ENCODE measurements at places on chromosomes 3 and 15.

- H3K36me3 ChIP-seq, result no peaks in the 10 kb centered on the region
- no peak for DNase-seq
- H3K27ac ChIP-seq, result no peak overlapping the region
- no peaks in the 10 kb centered on the region for H3K27me3 ChIP-seq
- H3K4me3 ChIP-seq, result no peak overlapping the region
These were observed 44.1 kb downstream of the STARD5 start for GRCh38 chr15:81279621-81280485.

GRCh38 chr3:53970661-53971060, 79.0 kb upstream of the SELENOK start:
- no peak for DNase-seq
- no peaks in the 10 kb centered on the region for H3K36me3 ChIP-seq
- H3K4me1 ChIP-seq, result no peaks in the 10 kb centered on the region
- no peaks in the 10 kb centered on the region for H3K27me3 ChIP-seq

GRCh38 chr3:187744169-187745151, 808 bp downstream of the BCL6 start:
- no peaks in the 10 kb centered on the region for H3K36me3 ChIP-seq
- H3K27ac ChIP-seq, result peak overlapping the region; percentile 99
- H3K4me3 ChIP-seq, result peak overlapping the region; percentile 69
- peaks cover 17% of the 10 kb centered on the region for H3K4me1 ChIP-seq
- no peaks in the 10 kb centered on the region for H3K27me3 ChIP-seq

GRCh38 chr15:91196768-91197167, 96.7 kb downstream of the SV2B start:
- H3K4me3 ChIP-seq, result no peak overlapping the region
- no peak overlapping the region for H3K27ac ChIP-seq
- H3K27me3 ChIP-seq, result no peaks in the 10 kb centered on the region
- H3K36me3 ChIP-seq, result no peaks in the 10 kb centered on the region
- DNase-seq, result no peak
- H3K4me1 ChIP-seq, result no peaks in the 10 kb centered on the region

- no peaks in the 10 kb centered on the region for H3K36me3 ChIP-seq
- H3K4me1 ChIP-seq, result no peaks in the 10 kb centered on the region
- no peaks in the 10 kb centered on the region for H3K27me3 ChIP-seq
- no peak overlapping the region for H3K4me3 ChIP-seq
- DNase-seq, result no peak
- H3K27ac ChIP-seq, result no peak overlapping the region
These were observed 474.7 kb downstream of the IL5RA start for GRCh38 chr3:2635511-2635910.

DNA sequence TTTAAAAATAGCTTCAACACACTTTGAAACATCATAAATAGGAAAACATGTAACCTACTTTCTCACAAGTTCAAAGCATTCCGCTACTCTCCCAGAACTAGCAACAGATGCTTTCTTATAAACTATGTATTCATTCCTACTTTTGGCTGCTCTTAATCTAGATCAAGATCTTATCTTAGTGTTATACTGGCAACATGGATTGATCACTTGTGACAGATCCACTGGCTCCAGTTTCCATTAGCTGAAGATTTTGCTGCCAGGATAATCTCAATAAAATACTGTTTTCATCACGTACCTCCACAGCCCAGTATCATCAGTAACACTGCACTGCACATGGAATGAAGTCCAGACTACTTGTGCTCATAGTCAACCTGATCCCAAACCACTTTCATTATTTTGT, 491.7 kb upstream of the AGTR1 start:
- H3K27me3 ChIP-seq, result no peaks in the 10 kb centered on the region
- H3K4me3 ChIP-seq, result no peak overlapping the region
- no peak overlapping the region for H3K27ac ChIP-seq
- H3K36me3 ChIP-seq, result no peaks in the 10 kb centered on the region
- no peaks in the 10 kb centered on the region for H3K4me1 ChIP-seq

DNA sequence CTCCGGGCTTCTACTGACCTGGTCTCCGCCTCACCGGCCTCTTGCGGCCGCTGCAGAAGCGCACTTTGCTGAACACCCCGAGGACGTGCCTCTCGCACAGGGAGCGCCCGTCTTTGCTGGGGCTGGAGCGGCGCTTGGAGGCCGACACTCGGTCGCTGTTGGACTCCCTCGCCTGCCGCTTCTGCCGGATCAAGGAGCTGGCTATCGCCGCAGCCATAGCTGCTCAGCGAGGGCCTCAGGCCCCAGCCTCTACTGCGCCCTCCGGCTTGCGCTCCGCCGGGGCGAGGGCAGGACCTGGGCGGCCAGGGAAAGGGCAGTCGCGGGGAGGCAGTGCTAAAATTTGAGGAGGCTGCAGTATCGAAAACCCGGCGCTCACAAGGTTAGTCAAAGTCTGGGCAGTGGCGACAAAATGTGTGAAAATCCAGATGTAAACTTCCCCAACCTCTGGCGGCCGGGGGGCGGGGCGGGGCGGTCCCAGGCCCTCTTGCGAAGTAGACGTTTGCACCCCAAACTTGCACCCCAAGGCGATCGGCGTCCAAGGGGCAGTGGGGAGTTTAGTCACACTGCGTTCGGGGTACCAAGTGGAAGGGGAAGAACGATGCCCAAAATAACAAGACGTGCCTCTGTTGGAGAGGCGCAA, 319.2 kb downstream of the FGF12 start:
- no peaks in the 10 kb centered on the region for H3K36me3 ChIP-seq
- H3K27ac ChIP-seq, result no peak overlapping the region
- peaks cover 7% of the 10 kb centered on the region for H3K4me1 ChIP-seq
- peaks cover 4% of the 10 kb centered on the region for H3K27me3 ChIP-seq
- no peak for DNase-seq
- H3K4me3 ChIP-seq, result peak overlapping the region; percentile 35

DNA sequence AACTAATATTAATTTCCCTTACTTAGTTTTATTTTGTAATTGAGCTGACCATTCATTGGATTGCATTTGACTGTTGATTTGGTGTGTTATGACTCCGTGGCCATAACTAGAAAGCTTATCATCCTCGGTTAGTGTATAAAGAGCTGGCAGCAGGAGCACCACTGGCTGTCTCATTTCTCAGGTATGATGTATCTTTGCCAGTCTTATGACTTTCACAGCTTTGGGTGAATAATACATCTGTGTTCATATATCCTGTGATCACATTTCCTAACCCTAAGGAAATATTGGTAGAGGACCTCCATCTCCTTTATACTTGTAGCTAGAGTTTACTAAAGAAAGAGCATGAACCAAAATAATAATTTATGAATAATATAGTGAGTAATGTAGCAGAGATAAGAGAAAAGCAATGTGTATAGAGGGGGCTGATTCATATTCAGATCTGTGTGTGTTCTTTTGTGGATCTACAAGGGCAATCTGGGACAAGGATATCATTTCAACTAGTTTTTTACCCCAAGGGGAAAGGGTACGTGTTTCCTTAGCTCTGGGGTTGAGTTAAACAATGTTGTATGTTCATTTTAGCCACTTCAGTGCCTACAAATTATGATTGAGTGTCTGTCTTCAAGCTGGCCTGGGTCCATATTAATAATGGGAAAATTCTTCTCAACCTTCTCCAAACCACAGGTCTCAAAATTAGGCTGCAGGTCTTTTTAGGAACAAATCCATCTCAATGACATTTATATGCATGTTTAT, 901.7 kb downstream of the NTRK3 start:
- no peak for DNase-seq
- no peaks in the 10 kb centered on the region for H3K27me3 ChIP-seq
- H3K4me1 ChIP-seq, result no peaks in the 10 kb centered on the region

DNA sequence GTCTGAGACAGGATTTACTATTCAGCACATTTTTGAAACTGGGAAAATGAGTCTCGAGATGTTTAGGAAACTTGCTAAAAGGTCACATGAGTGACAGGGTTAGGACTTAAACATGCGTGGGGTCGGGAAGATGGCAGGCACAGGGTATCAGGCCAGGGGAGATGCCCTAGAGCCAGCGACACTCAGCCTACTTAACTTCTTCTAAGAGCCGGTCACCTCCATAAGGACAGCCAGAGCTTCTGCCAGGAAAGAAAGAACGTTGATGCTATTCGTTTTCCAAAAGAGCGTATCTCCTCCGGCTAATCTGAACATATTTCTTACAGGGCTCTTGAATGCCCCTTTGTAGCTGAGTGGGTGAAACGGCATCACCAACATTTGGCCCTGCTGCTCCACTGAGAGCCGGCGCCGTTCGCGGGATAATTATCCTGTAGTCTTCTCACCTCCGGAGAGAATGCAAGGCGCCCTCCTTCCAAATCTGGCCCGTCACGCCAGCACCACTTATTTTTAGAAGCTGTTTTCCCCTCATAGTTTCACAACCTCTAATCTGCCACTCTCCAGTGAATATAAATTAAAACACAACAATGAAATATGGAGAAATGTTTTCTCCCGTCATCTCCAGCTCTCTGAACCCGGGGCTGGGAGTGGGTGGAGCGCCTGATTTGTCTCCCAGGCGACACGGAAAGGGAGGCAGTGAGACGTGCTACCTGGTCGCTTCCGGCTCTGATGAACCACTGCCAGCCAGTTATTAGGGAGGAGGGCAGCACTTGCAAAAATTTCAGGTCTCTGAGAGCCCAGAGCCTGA, 58.5 kb downstream of the LIPC start:
- DNase-seq, result no peak
- no peaks in the 10 kb centered on the region for H3K27me3 ChIP-seq
- H3K4me1 ChIP-seq, result peaks cover 6% of the 10 kb centered on the region
- H3K27ac ChIP-seq, result no peak overlapping the region
- no peaks in the 10 kb centered on the region for H3K36me3 ChIP-seq
- no peak overlapping the region for H3K4me3 ChIP-seq

GRCh38 chr3:115194476-115194875, 47.4 kb upstream of the ZBTB20 start:
- no peaks in the 10 kb centered on the region for H3K27me3 ChIP-seq
- no peak overlapping the region for H3K27ac ChIP-seq
- DNase-seq, result no peak
- no peaks in the 10 kb centered on the region for H3K4me1 ChIP-seq
- H3K36me3 ChIP-seq, result no peaks in the 10 kb centered on the region

DNA sequence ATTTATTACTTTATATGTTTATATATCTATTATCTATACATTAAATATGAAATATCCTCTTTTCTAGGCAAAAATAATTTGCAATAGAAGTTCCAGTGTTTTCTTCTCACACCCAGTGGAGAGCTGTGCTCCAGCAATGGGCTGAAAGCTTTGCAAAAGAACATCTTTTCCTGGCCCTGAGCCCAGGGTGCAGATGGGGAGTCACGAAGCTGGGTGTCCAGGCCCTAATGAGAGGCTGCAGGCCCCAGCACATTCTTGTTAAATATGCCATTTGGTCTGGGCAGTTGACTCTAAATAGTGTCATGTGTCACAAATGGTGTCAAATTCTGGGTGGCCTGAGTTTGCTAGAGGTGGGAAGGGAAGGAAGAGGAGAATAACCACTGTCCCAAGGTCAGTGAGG, 5.7 kb downstream of the NTRK3 start:
- no peak overlapping the region for H3K4me3 ChIP-seq
- DNase-seq, result no peak
- H3K27ac ChIP-seq, result no peak overlapping the region
- H3K36me3 ChIP-seq, result no peaks in the 10 kb centered on the region
- peaks cover 22% of the 10 kb centered on the region for H3K4me1 ChIP-seq

GRCh38 chr3:79906106-79906505, 138.3 kb upstream of the ROBO1 start:
- no peaks in the 10 kb centered on the region for H3K27me3 ChIP-seq
- no peak overlapping the region for H3K4me3 ChIP-seq
- no peak overlapping the region for H3K27ac ChIP-seq
- H3K36me3 ChIP-seq, result no peaks in the 10 kb centered on the region

- peaks cover 18% of the 10 kb centered on the region for H3K4me1 ChIP-seq
- H3K36me3 ChIP-seq, result no peaks in the 10 kb centered on the region
- peaks cover 90% of the 10 kb centered on the region for H3K27me3 ChIP-seq
- peak overlapping the region; percentile 35 for H3K4me3 ChIP-seq
These were observed 138.4 kb downstream of the NUP210 start for GRCh38 chr3:13281507-13282357.

GRCh38 chr3:190485830-190486532, 27.9 kb upstream of the IL1RAP start:
- H3K36me3 ChIP-seq, result no peaks in the 10 kb centered on the region
- H3K27ac ChIP-seq, result no peak overlapping the region
- H3K4me1 ChIP-seq, result no peaks in the 10 kb centered on the region
- no peak for DNase-seq
- H3K4me3 ChIP-seq, result no peak overlapping the region
- H3K27me3 ChIP-seq, result peaks cover 9% of the 10 kb centered on the region

DNA sequence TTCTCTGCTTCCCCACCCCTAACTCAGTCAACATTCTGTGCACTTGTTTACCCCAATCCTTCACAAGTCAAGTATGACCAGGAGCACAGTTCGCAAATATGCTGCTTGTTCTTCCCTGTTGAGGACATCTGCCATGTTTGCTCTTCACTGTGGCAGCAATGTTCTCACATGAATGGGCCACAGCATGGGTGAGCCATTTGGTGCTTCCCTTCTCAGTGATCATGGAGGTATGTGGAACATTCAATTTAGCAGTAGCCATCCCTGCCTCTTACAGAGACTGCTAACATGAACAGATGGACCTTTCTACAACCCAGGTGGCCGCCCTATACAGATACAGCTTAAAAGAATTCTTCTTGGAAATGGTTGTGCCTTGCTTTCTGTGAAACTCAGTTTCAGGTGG, 660.1 kb upstream of the SGO1 start:
- no peak overlapping the region for H3K4me3 ChIP-seq
- no peaks in the 10 kb centered on the region for H3K36me3 ChIP-seq
- no peak overlapping the region for H3K27ac ChIP-seq
- DNase-seq, result no peak

All from esophagus squamous epithelium (tissue), 5 donors.